Stimulated activated CD4-positive, alpha-beta T cell treated with anti-CD3 and anti-CD28 coated beads, Interleukin-4, amount 100 ng/mL, for 4 hours (primary cell): ENCODE measurements at places on chromosomes 2 and 18.

- no peak for DNase-seq
Observed at GRCh38 chr18:5524660-5525059, 19.1 kb downstream of the EPB41L3 start.

GRCh38 chr2:161836664-161837063 is 212.4 kb downstream of the SLC4A10 start:
- no peak for DNase-seq

DNA sequence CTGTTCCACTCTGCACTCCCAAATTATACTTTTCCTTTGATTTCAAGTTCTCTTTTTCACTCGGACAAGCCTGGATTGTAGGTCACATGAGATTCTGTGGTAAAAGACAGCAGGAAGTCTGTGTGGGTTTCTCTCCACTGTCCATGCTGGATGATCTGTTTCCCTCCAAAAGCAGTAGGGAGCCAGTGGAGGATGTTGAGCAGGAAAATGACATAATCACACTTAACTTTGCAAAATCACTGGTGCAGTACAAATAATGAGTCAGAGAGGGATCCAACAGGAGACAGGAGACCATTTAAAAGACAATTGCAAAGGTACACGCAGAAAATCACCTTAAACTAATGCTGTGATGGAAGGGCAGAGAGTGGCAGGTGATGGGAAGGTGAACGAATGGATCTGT is 301.3 kb downstream of the ZNF407 start:
- DNase-seq, result no peak

DNA sequence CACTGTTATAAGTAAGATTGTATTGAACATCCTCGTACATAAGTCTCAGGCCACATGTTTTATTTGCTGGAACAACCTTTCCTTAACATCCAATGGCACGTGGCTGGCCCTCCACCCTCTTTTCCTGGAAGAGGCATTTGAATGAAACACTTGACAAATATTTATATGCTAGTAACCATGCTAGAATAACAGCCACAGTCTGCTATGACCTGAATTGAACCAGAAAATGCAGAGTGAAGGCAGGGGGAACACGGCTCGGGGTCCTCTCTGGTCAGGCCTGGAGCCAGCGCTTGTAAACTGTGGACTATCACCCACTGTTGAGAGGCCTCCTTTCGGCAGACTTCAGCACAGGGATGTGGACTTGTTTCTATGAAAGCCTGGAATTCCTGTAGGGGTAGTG is 198.2 kb upstream of the COPS8 start:
- no peak for DNase-seq

- no peak for DNase-seq
Observed at GRCh38 chr2:207523005-207523404, 6.8 kb upstream of the CREB1 start.

- no peak for DNase-seq
Observed at GRCh38 chr2:155633060-155633839, 699.3 kb downstream of the NR4A2 start.

DNA sequence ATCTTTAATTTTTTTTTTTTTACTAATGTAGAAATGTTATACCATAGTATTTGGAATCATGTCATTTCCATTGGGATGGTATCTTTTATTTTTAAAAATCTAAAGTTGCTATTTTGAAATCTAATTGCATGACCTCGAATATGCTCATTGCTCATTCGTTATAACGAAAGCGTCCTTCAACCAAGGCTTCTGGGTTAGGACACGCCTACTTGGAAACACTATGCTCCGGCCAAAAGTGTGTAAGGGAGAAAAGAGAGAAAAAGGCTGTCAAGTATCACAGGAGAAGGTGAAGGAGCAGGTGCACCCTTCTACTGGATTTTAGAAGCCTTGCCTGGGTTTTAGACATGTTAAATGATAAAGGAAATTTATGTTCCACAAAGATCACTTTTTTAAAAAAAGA is 465.9 kb upstream of the ID2 start:
- DNase-seq, result no peak

DNA sequence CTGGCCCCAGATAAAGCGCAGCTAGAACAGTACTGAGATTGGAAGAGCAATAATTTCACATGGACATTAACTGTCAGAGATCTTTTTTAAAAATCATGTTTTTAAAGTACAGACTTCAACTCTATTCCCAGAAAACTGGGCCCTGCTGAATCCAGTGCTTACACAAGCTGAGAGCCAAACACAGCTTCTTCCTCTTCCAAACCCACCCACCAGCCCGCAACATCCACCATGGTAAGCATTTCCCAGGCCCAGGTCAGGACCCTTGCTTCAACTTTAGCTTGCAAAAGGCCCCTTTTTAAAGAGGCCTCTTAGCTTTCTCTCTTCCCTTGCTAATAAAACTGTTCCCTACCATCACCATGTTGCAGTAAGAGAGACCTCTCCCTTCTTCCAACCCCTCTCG is 2.1 kb downstream of the AAK1 start:
- DNase-seq, result no peak

- DNase-seq, result no peak
Observed at GRCh38 chr2:11315074-11315705, 29.2 kb downstream of the ROCK2 start.

DNA sequence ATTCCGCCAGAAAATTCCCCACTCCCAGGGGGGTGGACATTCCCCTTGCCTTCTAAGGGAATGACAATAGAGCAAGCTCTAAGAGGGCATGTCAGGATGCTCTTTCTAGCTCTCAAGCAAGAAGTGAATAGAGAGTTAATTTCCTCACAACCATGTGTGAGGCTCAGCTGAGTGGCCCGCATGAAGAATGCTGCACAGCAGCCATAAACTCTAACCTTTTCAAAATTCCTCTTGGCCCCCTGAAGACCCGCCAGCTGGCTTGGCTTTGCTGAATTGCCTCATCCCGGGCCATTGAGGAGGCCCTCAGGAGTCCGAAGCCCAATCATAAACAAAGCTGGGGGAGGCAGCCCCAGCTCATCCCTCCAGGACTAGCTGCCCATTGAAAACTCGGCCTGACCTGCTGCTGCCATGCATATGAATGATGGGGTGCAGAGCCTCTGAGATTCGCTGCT is 38.2 kb downstream of the NRP2 start:
- no peak for DNase-seq

DNA sequence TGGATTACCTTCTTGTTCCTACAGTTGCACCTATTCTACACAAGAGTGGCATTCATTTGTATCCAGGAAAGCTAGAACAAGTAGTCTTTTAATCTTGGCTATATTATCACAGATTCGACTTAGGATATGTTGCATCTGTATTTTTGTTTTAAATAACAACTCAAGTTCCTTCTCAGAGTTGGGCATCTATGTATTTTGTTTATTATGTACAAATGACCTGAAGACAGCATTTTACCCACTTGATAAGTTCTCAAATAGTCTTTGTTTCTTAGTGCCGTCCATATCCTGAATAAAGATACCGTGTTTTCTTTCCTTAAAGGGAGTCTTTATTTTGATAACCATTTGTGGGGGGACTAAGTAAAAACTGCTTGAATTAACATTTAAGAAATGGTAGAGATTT is 2.9 kb downstream of the ITPRID2 start:
- DNase-seq, result no peak

DNA sequence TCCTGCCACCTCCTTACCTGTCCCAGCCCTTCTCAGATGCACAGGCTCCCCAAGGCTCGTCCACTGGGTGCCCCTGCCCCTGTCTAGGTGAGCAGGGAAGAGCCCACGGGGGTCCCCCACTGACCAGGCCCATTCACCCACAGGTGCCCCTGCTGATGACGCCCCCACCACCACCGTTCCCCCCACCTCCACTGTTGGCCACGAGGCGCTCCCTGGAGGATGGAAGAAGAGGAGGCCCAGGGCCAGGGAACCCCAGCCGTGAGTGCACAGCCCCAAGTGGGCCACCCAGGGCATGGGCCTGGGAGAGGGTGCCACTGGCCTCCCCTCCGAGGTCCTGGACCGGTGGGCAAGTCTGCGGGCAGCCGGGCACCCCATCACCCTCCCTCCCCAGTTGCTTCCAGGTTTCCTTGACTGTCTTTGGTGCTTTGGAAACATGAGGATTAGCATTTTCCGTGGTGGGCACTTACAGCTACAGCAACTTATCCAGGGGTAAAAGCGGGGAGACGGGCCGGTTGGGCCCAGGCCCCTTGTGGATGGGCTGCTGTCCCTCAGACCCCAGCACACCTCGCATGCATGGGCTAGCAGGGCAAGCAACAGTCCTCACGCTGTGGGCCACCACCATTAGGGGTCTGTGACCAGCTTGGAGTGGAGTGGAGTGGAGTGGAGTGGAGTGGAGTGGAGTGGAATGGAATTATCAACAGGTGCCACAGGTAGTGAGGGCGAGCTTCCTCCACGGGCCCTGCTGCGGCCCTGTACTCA is 13.2 kb upstream of the KLHL30 start:
- no peak for DNase-seq

DNA sequence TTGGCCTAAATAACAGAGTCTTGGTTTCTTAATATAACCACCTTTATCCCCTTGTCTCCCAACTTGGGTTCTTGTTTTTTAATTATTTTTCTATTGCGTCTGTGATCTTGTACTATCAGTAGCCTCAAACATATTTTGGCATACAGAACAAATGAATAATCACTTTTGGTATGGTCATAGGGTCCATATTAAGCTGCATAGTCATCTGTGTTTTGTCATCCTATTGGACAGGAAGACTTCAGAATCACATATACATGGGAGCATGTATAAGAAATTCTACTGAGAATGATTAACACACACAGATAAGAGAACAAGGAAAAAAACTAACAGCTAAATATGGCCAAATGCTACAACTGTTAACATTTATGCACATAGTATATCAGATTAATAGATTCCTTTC is 126.0 kb downstream of the MEP1B start:
- no peak for DNase-seq

- no peak for DNase-seq
Observed at GRCh38 chr18:75238786-75239185, 28.2 kb downstream of the TSHZ1 start.

DNA sequence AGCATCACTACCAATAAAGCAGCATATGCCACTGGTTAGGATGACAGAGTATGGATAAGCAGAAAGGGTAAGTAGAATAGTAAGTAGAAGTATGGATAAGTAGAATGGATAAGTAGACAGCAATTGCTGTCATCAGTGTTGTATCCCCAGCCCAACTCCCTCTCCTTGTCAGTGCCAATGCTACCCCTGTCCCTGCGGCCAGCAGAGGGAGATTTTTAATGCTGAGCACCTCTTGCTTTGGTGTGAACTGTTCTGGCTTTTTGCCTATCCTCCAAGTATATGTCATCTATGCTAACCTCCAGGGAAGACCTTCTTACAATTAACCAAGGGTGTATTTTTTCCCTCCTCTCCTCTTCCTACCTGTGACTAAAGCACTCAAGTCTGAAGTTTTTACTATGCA is 136.7 kb upstream of the SPHKAP start:
- no peak for DNase-seq

- DNase-seq, result no peak
Observed at GRCh38 chr2:37084797-37085196, 479 bp downstream of the GPATCH11 start.
